ENCODE measurements at places on chromosomes 12 and 14.

- DNase-seq, result no peak
These were observed 18.3 kb downstream of the SLC25A47 start for GRCh38 chr14:100341301-100342031.

DNA sequence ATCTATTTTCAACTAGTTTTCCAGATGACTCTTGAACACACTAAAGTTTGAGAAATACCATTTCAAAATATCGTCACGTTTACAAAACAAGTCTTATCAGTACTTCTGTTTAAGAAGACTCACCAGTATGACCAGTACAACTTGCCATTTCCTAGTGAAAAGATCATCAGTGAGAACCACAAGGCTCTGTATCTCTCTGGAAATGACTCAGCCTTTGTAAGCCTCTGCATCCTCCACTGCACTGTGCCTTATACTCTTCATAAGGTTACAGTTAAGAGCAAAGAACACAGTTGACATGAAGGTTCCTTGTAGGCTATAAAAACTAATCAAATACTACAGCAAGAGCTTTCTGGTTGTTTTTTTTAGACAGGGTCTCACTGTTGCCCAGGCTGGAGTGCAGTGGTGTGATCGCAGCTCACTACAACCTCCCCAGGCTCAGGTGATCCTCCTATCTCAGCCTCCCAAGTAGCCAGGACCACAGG, 5.7 kb upstream of the VTI1B start:
- no peak for DNase-seq

DNA sequence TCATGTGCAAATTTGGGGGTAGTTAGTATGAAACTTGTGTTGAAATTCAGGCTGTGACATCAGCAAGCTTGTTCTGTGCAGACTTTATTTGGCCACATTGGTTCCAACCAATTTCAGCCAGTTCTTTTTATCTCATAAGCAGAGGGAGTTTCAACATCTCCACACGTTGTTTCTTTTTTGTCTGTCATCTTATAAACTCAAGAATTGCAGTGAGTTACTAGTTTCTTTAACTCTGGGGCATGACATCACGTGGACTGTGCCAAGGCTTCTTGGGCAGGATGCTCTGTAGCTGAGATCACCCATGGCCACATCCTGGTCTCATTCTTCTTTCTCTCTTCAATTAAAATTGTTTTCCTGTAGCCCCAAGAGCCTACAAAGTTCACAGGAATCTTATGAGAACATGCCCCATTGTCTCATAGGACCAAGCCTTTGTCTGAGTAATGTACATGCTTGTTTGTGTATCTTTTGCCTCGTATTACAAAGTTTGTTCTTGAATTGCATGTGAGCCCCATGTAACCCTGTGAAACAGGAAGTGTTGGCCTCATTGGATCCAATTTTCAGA, 982.0 kb upstream of the TMEM132C start:
- DNase-seq, result no peak

GRCh38 chr12:19614601-19615383, 175.5 kb downstream of the AEBP2 start:
- DNase-seq, result no peak

- DNase-seq, result no peak
These were observed 128.3 kb downstream of the SAMD4A start for GRCh38 chr14:54695196-54695595.

DNA sequence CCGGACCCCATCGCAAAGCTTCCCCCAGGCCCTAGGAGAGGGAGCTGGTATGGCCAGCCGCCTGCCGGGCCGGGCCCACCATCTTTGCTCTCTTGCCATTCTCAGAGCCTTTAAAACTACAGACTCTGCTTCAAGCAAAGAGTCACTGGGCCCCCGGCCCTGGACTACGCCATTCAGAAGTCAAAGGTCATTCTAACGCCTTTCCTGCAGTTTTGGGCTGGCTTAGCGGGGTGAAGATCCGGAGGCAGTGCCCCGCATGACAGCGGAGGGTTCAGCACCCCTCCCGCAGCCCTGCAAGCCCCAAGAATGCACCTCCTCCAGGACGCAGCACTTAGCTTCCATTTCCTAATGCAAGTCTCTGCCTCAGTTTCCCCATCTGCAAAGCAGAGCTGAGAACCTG, 38.3 kb upstream of the MEG3 start:
- no peak for DNase-seq

DNA sequence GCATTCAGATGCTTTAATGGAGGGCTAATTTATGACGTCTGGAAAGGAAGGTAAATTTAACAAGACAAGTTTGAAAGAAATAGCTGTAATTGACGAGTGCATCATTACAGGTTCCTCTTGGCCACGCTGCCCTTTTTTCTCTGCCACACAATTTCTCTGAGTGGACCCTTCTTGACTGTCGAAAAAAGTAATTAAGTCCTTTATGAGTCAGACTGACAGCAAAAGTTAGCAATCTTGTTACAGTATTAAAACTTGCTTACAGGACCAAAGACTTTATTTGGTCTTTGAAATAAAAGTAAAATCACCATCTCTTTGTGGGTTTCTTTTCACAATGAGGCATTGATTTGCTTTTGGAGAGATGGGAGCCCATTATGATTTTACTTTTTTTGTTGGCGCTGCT, 42.6 kb downstream of the SAMD4A start:
- no peak for DNase-seq

GRCh38 chr12:31325524-31325875, 450 bp downstream of the SINHCAF start:
- DNase-seq, result no peak

DNA sequence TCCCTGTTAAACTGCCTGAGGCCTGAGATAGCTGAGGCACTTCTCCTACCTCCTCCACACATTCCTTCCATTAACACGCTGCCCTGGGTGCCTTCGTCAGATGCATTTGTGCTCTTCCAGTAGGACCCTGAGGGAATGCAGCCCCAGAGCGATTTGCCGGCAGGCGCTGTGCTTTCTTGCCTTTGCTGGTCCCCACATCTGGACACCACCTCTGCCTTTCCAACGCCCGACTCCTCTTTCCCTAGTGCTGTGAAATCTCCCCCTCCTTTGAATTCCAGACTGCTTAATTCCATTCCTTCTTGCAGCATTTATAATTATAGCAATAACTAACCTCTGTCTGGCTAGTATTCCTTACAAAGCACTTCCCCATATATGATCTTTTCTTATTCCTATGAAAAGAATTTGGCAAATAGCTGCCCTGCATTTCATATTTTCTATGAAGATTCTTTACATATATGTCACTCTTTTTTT, 88.4 kb downstream of the C12orf75 start:
- DNase-seq, result no peak

DNA sequence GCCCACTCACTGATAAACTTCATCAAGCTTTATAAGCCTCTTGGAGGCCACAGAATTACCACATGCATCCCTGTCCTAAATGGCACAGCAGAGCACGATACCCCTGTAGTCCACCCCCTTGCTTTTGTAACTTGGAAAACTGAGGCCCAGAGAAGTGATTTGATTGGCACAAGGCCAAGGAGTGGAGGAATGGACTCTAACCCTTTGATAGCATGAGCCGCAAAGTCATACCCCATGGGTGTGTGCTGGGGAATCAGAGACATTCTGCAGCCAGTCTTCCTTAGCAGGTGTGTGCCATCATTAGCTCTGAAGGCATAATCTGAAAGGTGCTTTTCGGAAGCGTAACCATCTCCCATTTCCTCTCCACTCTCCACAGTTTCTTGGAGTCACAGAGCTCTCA, 28.5 kb upstream of the PWP1 start:
- no peak for DNase-seq
